ENCODE measurements at places on chromosomes 13 and 19.

GRCh38 chr13:98652276-98652675, 75.4 kb upstream of the STK24 start:
- ATAC-seq = no peak
- H3K27me3 ChIP-seq = peaks cover 11% of the 10 kb centered on the region
- H3K4me1 ChIP-seq = peaks cover 14% of the 10 kb centered on the region
- H3K4me3 ChIP-seq = no peak overlapping the region
- H3K27ac ChIP-seq = no peak overlapping the region

GRCh38 chr19:38695317-38695683, 47.9 kb downstream of the ACTN4 start:
- peak; percentile 24 for ATAC-seq
- peaks cover 81% of the 10 kb centered on the region for H3K4me1 ChIP-seq
- H3K27me3 ChIP-seq = no peaks in the 10 kb centered on the region
- peak overlapping the region; percentile 83 for H3K27ac ChIP-seq
- peak overlapping the region; percentile 71 for H3K4me3 ChIP-seq

DNA sequence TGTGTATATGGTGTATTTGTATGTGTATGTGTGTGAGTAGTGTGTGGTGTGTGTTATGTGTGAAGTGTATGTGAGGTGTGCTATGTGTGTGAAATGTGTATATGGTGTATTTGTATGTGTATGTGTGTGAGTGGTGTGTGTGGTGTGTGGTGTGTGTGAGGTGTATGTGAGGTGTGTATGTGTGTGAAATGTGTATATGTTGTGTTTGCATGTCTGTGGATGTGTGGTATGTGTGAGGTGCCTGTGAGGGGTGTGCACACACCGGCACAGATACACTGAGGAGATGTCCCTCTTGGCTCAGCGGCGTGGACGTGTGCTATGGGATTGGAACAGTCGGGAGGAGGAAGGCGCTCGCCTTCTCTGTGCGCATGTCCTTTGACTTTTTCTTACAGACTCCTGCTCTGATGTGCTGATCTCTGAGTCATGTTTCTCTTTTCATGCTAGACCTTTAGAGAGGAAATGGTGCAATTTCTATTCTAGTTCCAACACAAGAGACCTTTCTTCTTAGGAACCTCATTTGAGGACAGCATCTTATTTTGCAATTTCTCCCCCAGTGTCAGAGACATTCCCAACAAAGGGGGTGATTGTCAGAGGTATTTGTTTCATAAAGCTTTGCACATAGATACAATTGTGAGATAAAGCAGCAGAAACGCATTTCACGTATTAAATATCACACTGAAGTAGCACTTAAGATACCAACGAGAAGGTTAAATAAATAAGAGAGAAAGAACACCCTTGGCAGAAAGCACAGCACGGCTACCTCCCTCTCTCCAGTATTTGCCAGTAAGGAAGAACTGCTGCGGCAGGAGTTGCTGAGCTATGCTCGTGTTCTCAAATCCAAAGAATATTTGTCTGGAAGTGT, 11.3 kb upstream of the TNFRSF19 start:
- H3K36me3 ChIP-seq = no peaks in the 10 kb centered on the region
- ATAC-seq = no peak
- peaks cover under 1% of the 10 kb centered on the region for H3K27me3 ChIP-seq
- no peak overlapping the region for H3K27ac ChIP-seq
- no peak overlapping the region for H3K4me3 ChIP-seq

- no peaks in the 10 kb centered on the region for H3K4me1 ChIP-seq
- peaks cover 17% of the 10 kb centered on the region for H3K27me3 ChIP-seq
- no peak for ATAC-seq
- no peak overlapping the region for H3K4me3 ChIP-seq
- H3K27ac ChIP-seq = no peak overlapping the region
These were observed 5.5 kb upstream of the SLC1A6 start for GRCh38 chr19:14985133-14985532.

- H3K4me1 ChIP-seq = no peaks in the 10 kb centered on the region
- no peak for ATAC-seq
- H3K36me3 ChIP-seq = no peaks in the 10 kb centered on the region
These were observed 66.3 kb downstream of the TBC1D4 start for GRCh38 chr13:75415694-75416093.

DNA sequence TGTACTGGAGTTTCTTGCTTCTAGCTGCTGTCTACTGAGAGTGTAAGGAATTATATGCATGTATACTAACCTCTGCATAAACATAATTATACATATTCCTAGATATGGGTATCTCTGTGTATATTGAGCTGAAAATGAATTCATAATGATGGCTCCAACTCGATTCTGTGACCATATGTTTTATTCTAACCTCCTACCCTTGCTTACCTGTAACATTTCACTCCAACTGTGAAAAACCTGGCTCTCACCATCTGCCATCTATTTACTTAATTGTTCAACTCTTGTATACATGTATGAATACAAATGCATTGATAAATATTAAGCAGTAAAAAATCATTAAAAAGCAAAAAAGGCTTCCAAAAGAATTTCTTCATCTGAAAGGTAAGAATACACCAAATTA, 1729.5 kb upstream of the SPRY2 start:
- no peak overlapping the region for H3K4me3 ChIP-seq
- no peaks in the 10 kb centered on the region for H3K36me3 ChIP-seq
- no peak overlapping the region for H3K27ac ChIP-seq
- H3K4me1 ChIP-seq = no peaks in the 10 kb centered on the region

- peaks cover 41% of the 10 kb centered on the region for H3K36me3 ChIP-seq
- no peak for ATAC-seq
- no peaks in the 10 kb centered on the region for H3K27me3 ChIP-seq
These were observed 14.7 kb downstream of the ATP11A start for GRCh38 chr13:112704308-112705145.

GRCh38 chr13:71712988-71713653, 153.9 kb downstream of the DACH1 start:
- no peak overlapping the region for H3K4me3 ChIP-seq
- no peaks in the 10 kb centered on the region for H3K4me1 ChIP-seq
- H3K27ac ChIP-seq = no peak overlapping the region
- H3K36me3 ChIP-seq = no peaks in the 10 kb centered on the region
- H3K27me3 ChIP-seq = no peaks in the 10 kb centered on the region

DNA sequence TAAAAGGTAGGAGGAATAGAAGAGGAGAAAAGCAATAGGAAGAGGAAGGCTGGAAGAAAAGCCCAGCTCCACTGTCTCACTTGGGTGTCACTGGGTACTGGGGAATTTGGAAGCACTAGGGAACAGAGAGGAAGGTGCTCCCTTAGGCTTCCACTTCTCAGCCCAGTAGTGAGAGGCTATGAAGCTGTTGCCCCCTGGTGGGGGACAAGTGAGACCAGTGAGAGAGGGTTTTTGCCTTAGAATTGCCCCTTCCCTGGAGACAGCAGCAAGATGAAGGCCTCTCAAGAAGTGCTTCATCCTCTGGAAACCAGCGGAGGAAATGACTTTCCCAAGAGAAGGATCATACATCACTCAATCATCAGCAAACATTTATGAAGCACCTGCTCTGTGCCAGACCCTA, 4.7 kb upstream of the ZNF606 start:
- H3K4me1 ChIP-seq = peaks cover 26% of the 10 kb centered on the region
- H3K27ac ChIP-seq = no peak overlapping the region
- no peaks in the 10 kb centered on the region for H3K27me3 ChIP-seq
- peaks cover 63% of the 10 kb centered on the region for H3K36me3 ChIP-seq

- peaks cover 81% of the 10 kb centered on the region for H3K27me3 ChIP-seq
- H3K4me3 ChIP-seq = peak overlapping the region; percentile 74
- H3K36me3 ChIP-seq = no peaks in the 10 kb centered on the region
- ATAC-seq = no peak
- peak overlapping the region; percentile 46 for H3K27ac ChIP-seq
- H3K4me1 ChIP-seq = peaks cover 51% of the 10 kb centered on the region
These were observed 2.8 kb downstream of the PNMA8B start for GRCh38 chr19:46492841-46493235.

- peaks cover 32% of the 10 kb centered on the region for H3K4me1 ChIP-seq
- peak overlapping the region; percentile 50 for H3K4me3 ChIP-seq
- H3K36me3 ChIP-seq = peaks cover 21% of the 10 kb centered on the region
- ATAC-seq = no peak
These were observed 1.6 kb upstream of the TPM4 start for GRCh38 chr19:16074488-16075365.

DNA sequence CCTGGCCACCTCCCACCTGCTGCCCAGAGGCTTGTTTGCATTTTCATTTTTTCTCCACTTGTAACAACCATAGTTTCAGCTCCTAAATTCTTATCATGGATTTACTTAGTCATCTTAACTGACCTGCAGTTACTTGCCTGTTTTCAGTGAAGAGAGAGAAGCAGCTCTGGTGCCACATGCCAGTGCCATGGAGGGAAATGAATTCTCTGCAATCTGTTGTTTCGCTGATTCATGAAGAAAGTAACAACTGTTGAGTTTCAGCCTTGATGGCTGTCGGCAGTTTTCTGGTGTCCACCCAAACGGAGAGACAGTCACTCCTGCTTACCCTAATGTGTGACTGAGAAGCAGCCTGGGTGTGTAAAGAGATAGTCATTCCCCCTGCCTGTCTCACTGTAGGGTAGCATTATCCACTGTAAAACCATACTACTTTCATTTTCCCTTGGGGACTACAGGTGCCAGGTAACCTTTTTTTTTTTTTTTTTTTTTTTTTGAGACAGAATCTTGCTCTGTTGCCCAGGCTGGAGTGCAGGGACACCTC, 116.1 kb downstream of the DNAJC3 start:
- H3K27ac ChIP-seq = no peak overlapping the region
- no peak overlapping the region for H3K4me3 ChIP-seq
- no peak for ATAC-seq
- H3K36me3 ChIP-seq = peaks cover 55% of the 10 kb centered on the region
- no peaks in the 10 kb centered on the region for H3K4me1 ChIP-seq

- ATAC-seq = no peak
- H3K27me3 ChIP-seq = no peaks in the 10 kb centered on the region
- no peak overlapping the region for H3K27ac ChIP-seq
- H3K36me3 ChIP-seq = peaks cover 37% of the 10 kb centered on the region
- no peak overlapping the region for H3K4me3 ChIP-seq
These were observed 4.6 kb downstream of the NDUFA7 start for GRCh38 chr19:8316351-8317125.

DNA sequence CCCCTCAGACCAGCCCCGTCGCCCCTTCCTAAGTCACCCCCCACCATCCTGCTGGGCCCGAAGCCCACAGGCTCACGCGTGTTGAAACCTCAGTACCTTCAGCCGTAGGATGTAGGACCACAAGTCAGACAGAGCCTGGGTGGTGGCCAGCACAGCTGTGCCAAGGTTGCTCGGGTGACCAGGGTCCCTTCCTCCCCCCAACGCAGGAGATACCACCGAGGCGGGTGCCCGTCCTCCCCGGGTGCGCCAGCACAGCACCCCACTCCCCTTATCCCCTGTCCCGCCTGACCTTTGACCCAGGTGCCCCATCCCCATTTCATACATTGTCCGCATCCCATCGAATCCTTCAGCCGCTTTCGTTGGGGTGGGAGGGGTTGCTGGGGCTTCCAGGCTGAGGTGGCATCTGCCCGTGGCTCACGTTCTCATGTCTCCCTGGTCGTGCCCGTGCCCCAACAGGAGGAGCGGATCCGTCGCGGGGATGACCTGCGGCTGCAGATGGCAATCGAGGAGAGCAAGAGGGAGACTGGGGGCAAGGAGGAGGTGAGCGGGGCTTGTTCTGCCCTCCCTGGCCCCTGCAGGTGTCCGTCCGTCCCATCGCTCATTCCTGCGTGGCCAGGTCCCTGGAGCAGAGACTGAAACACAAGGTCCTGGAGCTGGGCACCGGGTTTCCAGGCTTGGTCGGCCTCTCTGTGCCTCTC, 14.5 kb downstream of the EPN1 start:
- H3K4me3 ChIP-seq = no peak overlapping the region
- peaks cover 64% of the 10 kb centered on the region for H3K36me3 ChIP-seq
- ATAC-seq = no peak
- H3K27me3 ChIP-seq = no peaks in the 10 kb centered on the region
- peaks cover 54% of the 10 kb centered on the region for H3K4me1 ChIP-seq

DNA sequence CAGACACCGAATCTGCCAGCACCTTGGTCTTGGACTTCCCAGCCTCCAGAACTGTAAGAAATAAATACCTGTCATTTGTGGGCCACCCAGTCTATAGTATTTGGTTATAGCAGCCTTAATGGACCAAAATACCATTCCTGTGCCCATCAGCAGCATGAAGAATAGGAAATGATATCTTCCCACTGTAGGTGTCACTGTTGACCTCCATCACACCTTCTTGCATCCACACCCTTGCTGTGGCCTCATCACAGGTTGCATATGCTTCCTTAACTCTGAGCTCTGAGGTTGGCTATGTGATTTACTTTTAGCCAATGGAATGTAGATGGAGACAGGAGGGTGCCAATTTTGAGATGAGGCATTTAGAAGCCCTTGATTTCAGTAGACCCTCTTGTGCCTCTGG, 242.0 kb upstream of the TSHZ3 start:
- no peaks in the 10 kb centered on the region for H3K4me1 ChIP-seq
- H3K36me3 ChIP-seq = no peaks in the 10 kb centered on the region
- H3K4me3 ChIP-seq = no peak overlapping the region
- no peaks in the 10 kb centered on the region for H3K27me3 ChIP-seq
- ATAC-seq = no peak

DNA sequence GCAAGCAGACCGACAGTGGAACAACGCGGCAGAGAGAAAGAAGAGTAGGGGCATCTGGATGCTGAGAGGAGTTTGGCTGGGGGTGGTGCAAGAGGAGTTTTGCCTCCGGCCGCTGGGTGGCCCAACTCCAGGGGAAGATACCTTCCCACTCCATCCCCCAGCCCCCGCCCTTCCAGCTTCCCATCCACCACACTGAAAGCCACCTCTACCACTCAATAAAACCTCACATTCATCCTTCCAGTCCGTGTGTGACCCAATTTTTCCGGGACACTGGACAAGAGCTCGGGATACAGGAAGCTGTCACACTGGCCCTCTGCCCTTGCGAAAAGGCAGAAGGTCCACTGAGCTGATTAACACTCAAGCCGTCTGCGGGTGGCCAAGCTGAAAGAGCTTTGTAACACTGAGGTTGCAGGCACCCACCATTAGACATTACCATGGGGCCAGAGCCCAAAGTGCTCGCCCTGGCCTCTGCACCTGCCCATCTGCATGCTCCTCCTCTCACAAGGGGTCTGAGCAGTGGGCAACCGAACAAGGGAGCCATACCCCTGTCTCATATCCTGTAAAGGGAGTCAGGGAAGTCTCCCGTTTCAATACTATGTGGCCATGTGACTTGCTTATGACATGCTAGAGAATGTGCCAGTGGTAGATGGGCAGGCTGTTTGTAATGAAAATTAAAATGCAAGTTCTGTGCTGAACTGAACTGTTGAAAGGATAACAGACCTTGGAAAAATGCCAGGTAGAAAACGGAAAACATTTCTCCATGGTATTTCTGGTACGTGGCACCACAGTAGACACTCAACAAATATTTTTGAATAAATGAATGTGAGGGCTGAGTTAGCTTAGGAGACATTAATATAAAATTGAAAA, 205.1 kb upstream of the STARD13 start:
- H3K4me1 ChIP-seq = peaks cover 7% of the 10 kb centered on the region
- H3K27ac ChIP-seq = no peak overlapping the region
- no peak for ATAC-seq
- no peak overlapping the region for H3K4me3 ChIP-seq
- peaks cover 8% of the 10 kb centered on the region for H3K27me3 ChIP-seq

Measured in stimulated activated memory B cell treated with anti-CD40 and anti-IgM and Interleukin-4, amounts not matched to agents 10 μg/mL and 1 μg/mL and 100 μg/mL, for 72 hours (primary cell).